ENCODE measurements at places on chromosomes 3 and 15.

DNA sequence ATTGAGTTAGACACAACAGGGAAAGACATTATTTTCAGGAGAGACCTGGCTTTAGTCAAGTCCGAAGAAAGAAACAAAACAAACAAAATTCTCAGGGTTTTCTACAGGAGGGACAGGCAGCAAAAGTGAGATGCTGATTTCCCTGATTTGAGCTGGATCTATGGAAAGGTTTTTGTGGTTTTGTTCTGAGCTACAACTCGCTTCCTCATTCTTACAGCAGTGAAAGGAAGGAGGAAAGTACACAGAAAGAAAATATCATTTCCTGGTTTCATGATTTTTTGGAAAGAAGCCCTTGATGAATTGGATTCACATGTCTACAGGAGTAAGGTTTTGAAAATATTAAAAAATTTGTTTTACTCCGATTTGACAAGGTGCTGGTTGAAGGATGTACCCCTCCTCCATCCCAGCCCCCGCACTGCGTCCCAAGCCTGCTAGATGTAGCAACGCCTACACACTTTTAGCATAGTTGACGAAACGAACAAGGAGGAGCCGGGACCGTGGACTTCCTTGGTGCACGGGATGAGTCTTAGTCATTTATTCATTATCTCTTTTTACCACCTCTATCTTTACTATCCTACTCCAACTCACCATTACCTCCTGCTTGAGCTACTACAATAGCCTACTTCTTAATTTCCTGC lies 10.8 kb downstream of the PRICKLE2 start:
- DNase-seq, result no peak

- DNase-seq, result no peak
Observed at GRCh38 chr3:98048586-98048985, 13.5 kb upstream of the GABRR3 start.

DNA sequence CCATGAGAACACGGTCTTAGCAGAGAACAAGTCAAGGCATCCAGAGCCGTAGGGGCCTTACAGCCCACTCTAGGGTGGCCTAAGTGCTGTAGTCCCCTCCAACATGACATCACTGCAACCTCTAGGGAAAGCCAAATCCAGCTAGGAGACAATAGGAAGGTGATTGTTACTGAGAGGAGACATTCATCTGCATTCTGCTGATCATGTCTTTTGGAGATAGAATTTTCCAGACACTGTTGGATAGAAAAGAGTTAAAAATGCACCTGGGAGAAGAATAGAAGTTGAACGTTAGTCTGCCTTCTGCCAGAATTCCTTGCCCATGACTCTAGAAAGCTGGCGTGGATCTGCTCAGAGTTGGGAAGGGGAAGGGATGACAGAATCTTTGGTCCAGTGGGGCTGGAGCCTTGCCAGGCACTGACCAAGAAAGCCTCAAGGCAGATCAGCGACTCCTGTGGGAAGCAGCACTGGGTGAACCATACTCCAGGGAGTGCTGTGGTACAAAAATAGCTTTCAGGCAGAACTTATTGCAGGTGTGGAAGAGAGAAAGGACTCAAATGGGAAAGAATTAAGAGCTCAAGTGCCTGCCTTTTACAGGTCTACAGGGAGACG lies 44.8 kb upstream of the RAF1 start:
- no peak for DNase-seq

DNA sequence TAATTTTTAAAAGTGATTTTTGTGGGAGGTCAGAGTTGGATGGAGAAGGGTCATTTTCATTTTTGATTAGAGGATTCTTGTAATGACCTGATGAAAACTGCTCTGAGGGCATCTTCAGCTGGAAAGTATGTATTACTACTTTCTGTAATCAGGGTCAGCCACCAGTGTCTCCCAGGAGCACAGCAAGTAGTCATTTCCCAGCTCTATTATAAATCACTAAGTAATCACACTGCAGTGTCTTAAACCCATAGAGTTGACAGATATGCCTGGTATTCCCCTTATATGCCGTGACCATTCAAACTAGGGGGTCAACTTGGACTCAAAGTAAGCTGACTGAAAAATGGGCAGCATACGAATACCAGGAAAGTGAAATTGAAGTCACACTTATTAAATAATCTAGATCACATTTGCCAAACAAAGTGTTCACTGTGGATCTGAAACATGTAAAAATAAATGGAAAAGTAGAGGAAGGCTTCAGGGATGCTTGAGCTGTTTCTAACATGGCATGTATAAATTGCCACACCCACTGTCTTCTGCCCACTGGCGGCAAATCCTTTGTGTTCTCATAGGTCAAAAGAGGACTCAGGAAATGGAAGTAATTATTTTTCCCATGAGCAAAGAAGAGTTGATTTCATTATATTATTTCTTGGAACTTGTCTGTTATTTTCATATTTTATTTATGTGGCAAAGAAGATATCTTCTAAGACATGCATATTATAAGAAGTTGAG lies 105.7 kb downstream of the MBNL1 start:
- DNase-seq, result no peak

GRCh38 chr15:60318216-60318867 lies 79.4 kb downstream of the ANXA2 start:
- no peak for DNase-seq

- no peak for DNase-seq
Observed at GRCh38 chr3:115930168-115930567, 306.9 kb downstream of the GAP43 start.

DNA sequence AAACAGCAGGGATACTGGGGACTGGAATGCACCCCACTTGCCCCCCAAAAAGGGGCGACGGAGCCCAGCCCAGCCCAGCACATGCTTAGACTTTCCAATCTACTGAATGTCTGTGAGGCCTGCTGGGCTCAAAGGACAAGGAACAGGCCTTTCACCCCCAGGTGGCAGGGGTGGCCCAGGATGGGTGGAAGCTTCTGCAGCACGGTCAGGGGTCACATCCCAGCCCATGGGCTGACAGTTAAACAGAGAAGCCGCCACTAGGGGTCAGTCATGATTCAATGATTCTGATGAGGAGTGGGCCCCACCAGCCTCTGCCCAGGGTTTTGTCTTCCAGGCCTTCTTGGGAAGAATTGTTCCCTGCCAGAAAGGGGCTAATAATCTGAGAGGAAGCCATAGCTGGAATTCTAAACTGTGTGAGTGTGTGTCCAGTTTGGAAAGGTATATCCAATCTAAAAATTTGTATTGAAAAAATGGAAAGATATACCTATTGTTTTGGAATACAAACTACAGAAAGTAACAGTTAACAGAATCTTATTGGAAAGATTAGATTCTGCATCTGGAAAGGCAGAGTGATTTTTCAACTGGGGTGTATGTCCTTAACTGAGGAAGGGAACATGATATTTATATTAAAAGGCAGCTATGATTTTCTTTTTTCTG lies 2.2 kb downstream of the CHRNB4 start:
- no peak for DNase-seq

GRCh38 chr15:99303907-99304306 lies 52.6 kb downstream of the LRRC28 start:
- DNase-seq, result no peak

GRCh38 chr3:133227813-133228212 lies 172.0 kb upstream of the BFSP2 start:
- no peak for DNase-seq

- no peak for DNase-seq
Observed at GRCh38 chr3:187318819-187319616, 27.5 kb upstream of the MASP1 start.

DNA sequence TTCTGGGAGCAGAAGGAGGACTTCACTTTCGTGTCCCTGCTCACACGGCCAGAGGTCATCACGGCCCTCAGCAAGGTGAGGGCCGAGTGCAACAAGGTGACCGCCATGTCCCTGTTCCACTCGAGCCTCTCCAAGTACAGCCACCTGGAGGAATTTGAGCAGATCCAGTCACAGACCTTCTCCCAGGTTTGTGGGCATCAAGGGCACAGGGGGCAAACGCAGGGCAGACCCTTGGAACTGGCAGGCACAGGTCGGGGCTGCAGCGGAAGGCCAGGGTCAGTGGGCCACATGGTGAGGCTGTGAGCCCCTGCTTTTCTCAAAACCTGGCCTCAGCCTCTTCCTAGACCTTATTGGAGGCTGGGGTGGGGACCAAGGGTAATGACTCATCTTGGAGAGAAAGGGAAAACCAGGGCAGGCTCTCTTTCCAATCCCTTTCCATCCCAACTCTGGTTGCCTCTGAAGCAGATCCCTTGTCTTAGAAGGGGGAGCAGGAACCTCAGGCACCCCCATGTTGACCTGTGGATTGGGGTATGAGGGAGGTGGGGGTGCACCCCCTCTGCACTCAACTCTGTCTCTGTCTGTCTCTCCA lies 29.5 kb downstream of the DNAH1 start:
- no peak for DNase-seq

- no peak for DNase-seq
Observed at GRCh38 chr3:53890726-53891475, 758 bp downstream of the SELENOK start.

- DNase-seq, result no peak
Observed at GRCh38 chr15:89126009-89126408, 37.8 kb downstream of the ABHD2 start.

DNA sequence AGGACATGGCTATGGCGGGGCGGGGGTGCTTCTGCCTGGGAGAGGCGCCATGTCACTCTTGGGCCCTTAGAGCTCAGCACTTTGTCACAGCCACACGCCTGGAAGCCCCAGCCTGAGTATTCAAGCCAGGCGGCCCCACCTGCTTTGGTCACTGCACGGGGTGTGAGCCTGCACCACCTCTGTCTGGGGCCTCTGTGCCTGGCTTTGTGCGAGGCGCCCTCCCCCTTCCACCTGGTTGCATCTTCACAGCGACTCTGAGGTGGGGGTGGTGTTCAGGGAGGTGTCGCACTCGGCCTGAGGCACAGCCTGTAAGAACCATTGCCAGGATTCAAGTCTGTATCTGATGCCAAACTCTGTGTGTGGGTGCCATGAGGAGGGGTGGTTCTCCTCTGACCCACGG lies 24.1 kb downstream of the ACAD9 start:
- no peak for DNase-seq

DNA sequence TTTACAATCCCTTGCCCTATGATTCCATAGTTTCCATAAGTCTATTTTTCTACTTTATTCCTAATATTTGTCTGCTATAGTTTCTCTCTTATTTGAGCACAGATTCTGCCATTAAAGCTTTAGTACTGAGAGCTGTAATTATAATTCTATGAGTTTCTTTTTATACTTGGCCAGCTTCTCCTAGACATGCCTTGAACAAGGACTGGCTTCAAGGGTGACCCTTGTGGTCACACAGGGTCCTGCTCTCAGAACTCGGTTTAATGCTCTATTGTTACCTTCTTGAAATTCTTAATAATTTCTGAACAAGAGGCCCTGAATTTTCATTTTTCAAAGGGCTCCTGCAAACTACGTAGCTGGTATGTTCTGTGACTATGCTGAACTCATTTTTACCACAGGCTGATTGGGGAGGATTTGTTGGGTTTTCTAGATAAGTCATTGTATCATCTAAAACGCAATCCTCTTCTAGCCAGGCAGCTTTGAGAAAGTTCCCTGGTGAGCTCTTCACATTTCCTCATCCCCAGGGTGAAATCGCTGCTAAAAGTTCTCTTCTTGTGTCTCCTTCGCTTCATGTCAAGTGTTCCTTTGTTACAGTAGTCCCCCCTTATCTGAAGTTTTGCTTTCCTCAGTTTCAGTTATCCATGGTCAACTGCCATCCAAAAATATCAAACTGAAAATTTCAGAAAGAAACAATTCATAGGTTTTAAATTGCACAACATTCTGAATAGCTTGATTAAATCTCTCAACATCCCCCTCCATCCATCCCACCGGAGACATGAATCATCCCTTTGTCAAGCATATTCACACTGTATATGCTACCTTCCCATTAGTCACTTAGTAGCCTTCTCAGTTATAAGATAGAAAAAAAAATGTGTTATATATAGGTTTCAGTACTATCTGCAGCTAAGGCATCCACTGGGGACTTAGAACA lies 12.6 kb upstream of the PLCL2 start:
- DNase-seq, result no peak

DNA sequence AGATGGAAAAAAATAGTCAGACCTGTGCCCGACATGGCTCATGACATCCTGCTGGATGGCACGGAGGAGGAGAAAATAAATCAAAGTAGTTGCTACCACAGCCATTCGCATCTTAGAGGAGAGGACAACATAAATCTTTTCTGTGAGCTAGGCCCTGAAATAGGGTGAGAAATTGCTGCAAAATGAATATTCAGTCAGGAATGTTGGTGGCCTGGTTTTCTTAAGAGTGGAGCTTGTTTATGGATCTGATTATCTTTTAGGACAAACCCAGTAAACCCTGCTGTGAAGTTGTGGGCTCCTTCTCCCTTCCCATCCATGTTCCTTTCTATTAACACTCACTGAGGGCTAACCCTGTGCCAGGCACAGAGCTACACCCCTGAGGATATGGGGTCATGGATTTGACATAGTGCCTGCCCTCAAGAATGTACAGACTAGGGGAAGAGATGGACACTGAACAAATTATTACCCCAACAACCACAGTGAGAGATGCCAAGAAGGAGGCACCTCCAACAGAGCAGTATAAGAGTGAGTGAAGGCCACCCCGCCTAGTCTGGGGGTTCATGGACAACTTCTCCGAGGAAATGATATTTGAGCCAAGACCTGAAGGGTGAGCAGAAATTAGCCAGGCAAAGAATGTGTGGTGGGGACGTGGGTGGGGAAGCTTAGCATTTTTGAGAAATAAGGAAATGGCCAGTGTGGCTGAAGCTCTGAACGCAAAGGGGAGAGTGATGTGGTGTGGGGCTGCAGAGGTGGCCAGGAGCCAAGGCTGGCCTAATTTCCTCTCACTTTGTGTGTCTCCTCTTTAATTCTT lies 68.9 kb upstream of the ARL8B start:
- no peak for DNase-seq

GRCh38 chr15:51801391-51801835 lies 28.0 kb upstream of the TMOD3 start:
- DNase-seq, result no peak

GRCh38 chr3:56783644-56784447 lies 17.9 kb downstream of the ARHGEF3 start:
- DNase-seq, result no peak

- DNase-seq, result no peak
Observed at GRCh38 chr3:69535613-69536012, 149.7 kb upstream of the FRMD4B start.

GRCh38 chr3:45554006-45554666 lies 40.4 kb upstream of the LIMD1 start:
- no peak for DNase-seq

DNA sequence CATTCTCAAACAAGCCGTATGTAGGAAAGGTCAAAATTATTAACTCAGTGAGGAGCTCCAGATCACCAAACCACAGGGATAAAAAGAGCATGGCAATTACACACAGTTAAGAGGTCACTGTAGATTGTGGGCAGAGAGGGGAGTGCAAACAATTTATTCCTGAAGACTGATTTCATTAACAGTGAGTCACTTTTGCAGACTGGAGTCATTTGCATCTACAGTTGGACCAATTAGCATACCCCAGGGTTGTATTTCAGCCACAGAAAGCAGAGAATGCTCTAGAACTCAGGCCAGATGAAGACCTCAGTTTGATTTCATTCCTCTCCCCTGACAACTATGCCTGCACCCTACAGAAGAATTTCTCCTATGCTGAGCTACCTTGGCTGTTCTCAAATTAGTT lies 40.1 kb downstream of the SETMAR start:
- no peak for DNase-seq

GRCh38 chr3:69838696-69839515 lies 99.6 kb downstream of the MITF start:
- DNase-seq, result no peak

Data from NCI-H1417 treated with DMSO at 0.1 percent for 48 hours (cell line).